ENCODE measurements at places on chromosomes 5 and 9.
A peak's percentile ranks its signal among the peaks of the same experiment; 100 is the strongest.

- peak; percentile 59 for DNase-seq
Measured at GRCh38 chr5:147547730-147548129, 37.9 kb upstream of the DPYSL3 start.

DNA sequence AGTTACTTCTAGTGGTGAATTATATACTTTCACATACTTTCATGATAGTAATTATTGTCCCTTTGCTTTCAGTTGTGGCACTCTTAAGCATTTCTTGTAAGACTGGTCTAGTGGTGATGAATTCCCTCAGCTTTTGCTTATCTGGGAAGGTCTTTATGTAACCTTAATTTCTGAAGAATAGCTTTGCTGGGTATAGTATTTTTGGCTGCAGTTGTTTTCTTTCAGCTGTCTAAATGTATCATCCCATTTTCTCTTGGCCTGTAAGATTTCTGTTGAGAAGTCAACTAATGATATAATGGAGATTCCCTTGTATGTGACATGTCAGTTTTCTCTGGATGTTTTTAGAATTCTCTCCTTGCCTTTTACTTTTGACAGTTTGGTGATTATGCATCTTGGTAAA lies 41.0 kb downstream of the TMEM38B start:
- peak; percentile 1 for DNase-seq

GRCh38 chr9:137234055-137234697 lies 3.5 kb downstream of the SLC34A3 start:
- DNase-seq, result no peak

- DNase-seq, result peak; percentile 58
Measured at GRCh38 chr9:79581388-79581787, 9.6 kb downstream of the TLE4 start.

GRCh38 chr9:83526211-83526610 lies 12.0 kb downstream of the FRMD3 start:
- no peak for DNase-seq

- peak; percentile 1 for DNase-seq
Measured at GRCh38 chr9:73916016-73916673, 581.0 kb upstream of the RORB start.

GRCh38 chr5:177423671-177424070 lies 2.8 kb upstream of the GRK6 start:
- no peak for DNase-seq

GRCh38 chr5:87020099-87020934 lies 247.4 kb upstream of the RASA1 start:
- peak; percentile 51 for DNase-seq

DNA sequence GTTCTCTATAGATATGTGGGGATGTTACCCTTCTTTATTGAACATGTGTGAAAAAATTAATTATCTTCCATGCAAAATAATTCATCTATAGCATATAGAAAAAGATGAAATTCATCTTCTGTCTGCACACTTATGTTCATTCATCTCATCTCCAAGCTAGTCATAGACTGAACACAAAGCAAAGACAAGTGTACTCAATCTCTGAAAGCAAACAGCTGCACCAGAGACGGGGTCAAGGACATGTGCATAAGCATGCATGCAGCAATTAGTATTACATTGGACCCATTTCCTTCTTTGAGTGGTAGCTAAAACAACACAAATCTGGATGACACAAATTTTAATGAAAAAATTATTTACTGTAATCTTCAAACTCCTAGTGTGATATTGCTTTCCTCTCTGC lies 547.0 kb upstream of the COX7C start:
- DNase-seq, result no peak

DNA sequence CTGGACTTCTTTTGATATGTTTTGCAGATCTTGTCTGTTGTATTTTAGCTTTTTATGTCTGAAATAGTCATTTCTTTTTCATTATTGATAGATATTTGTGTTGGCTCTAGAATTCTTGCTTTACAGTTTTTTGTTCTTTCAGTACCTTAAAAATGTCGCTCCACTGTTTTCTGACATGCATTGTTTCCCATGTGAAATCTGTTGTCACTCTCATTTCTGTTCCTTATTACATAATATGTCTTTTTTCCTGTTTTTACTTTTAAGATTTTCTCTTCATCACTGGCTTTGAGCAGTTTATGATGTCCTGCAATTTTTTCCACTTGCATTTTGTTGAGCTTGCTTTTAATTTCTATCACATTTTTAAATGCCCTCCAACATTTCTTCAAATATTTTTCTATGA lies 270.4 kb upstream of the TARS1 start:
- DNase-seq, result peak; percentile 30

DNA sequence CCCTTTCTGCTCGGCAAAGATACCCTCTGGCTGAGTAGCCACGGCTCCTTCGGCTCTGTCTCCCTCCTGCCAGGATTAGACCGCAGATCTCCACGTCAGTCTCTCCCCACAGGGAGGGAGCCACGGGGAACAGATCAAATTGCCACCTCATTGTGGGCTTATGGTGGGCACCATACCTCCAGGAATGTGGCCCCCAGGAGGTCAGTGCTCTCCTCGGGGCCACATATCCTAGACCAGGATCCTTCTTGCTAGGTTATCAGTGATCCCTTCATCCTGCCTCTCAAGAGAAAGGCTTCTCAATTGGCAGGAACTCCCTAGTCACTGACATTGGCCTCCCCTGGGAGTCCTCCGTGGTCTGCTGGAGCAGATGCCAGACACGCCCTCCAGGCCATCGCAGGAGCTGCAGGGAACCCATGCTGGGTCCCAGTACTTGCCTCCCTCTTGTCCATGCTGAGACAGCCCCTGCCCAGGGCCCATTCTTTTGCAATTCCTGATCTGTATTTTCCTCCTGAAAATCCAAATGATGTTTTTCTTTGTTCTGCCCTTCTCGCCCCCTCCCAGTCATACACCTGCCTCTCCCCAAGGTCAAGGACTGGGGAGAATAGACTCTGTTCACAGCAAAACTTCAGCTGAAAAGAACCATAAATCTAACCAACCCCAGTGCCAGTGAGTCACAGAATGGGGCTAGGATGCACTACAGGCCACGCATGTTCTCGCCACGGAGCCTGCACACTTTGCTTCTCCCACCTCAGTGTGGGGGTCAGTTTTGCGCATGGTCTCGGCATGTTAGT lies 31.6 kb upstream of the ENHO start:
- DNase-seq, result no peak

- no peak for DNase-seq
Measured at GRCh38 chr9:133164191-133164590, 477 bp upstream of the GBGT1 start.

GRCh38 chr5:122584411-122585300 lies 190.2 kb upstream of the SNX2 start:
- DNase-seq, result no peak

GRCh38 chr5:132812123-132812765 lies 858 bp upstream of the SOWAHA start:
- no peak for DNase-seq
